ENCODE measurements at places on chromosomes 12 and 14.

DNA sequence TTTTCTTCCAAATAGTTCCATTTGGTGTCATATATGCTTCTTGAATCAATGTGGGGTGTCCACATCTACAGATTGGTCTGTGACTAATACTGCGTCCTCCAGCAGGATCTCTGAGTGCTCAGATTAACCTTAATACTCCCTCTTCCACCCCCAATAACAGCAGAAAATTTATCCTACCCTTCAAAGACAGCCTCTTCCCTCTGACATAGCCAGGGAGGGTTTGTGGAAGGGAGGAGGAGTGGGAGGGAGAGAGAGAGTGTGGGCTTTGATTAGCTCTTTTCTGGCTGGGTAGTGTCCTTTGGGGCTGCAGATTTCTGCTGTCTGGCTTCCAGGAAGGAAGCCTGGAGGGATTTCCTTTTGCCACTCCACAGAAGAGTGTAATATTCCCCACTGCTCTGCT lies 220.7 kb downstream of the TTC6 start:
- DNase-seq, result no peak

DNA sequence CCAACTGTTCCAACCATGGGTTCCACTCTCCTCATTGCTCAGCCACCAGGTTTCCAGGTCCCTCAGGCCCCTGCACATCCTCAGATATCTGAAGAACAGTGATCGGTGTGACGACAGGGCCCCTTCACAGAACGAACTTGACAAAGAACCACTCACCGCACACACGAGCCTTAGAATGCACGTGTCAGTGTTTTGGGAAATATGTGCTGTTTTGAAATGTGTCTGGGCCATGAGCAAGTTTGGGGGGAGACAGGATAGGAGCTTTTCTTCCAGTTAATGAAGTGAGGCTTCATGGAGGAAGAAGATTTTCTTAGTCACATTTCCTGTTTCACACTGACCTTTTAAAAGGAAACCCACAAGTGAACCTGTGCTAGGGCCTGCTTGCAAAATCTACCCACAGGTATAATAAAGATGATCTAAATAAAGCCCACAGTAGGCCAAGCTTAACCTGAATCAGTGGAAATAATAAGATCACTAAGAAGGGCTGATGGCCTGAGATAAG lies 58.6 kb downstream of the ZFP36L1 start:
- peak; percentile 51 for DNase-seq

- DNase-seq, result no peak
Observed at GRCh38 chr14:85363358-85363757, 166.6 kb upstream of the FLRT2 start.

GRCh38 chr12:79557690-79558315 lies 133.0 kb downstream of the PAWR start:
- DNase-seq, result no peak

- DNase-seq, result no peak
Observed at GRCh38 chr12:102811110-102811737, 105.8 kb downstream of the PAH start.

- DNase-seq, result no peak
Observed at GRCh38 chr12:4584896-4585295, 22.9 kb downstream of the DYRK4 start.

DNA sequence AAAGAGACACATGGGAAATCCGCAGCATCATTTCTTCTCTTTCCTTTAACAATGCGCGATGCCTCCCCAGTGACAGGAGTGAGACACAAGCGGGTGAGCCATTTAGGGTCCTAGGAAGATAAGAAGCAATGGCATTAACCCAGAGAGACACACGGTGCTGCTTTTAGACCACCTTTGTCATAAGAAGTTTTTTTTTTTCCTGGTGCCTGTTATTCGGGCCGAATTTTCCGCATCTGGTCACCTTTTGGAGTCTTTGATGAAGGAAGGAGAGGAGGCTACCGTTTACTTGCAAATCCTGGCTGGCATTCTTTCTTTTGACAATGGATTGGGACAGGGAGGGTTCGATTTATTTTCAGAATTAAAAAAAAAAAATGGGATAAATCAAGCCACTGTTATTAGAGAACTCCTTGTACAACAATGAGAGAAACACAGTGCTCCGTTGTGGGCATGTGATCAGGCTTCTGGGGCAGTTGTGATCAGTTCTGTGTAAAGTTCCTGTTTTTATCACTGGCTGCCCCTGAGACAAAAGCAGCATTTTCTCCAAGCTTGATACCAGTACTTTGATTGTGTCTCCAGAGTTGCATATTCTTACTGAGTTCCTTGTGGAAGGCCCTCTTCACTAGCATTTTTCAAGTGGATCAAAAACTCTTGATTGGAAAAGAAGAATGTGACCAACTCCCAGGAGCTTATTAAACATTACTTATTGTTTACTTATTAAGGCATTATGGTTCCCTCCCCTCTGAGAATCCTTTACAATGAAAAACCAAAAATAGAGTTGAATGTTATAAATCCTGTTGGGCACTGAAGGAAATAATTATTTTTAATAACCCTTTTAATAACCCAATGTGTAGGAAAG lies 1.1 kb downstream of the DIP2B start:
- no peak for DNase-seq

GRCh38 chr14:43003845-43004244 lies 1397.2 kb downstream of the LRFN5 start:
- DNase-seq, result no peak

DNA sequence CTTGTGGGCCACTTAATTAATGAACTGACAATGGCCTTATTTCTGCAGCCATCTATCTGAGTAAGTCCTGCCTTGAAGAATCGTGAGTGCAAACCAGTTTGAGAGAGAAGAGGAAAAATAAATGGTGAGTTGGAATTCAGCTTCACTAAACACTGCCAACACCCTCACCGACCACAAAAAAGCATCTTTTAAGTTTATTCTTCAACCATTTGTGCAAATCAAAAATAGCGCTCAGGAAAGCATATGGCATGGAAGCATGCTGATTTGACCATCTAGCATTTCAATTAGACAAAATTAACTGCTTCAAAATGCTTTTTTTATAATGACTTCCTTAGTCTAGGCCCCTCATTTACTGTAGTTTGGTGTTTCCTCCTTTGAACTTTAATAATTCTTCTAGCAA lies 294.0 kb downstream of the PPFIA2 start:
- no peak for DNase-seq

- DNase-seq, result no peak
Observed at GRCh38 chr12:63963868-63964267, 119.4 kb downstream of the SRGAP1 start.

DNA sequence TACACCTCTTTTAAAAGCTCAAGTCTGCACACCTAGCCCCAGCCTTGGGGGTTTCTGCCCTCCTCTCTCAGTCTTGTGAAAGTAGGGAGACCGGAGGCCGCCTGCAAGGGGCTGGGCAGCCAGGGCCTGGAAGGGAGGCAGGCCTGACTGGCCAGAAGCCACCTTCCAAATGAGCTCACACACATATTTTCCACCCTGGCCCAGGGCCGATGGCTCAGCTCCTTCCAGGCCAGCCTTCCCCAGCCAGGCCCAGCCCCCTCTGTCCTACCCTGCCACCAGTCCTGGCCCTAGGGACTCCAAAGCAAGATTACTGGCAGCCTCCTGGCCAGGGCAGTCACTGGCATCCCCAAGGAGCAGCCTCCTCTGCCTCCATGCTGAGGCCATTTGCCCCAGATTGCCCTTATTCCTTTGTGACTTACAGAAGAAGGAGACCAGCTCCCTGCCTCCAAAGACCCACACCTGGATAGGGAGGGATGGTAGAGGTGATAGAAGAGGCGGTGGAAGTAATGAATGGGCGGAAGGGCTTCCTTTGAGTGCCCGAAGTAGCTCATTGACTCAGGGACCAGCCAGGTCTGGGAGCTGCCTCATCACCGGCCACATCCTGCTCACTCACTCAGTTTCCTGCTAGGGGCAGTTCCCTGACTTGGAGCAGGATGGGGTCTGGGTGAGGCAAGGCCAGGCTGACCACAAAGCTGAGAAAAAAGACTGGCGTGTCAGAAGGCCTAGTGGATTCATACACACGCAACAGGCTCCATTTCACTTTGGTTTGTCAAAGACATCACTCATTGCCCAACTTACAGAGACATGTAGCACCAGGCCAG lies 14.8 kb downstream of the MMP14 start:
- DNase-seq, result no peak

GRCh38 chr14:78278464-78279250 lies 108.5 kb downstream of the NRXN3 start:
- DNase-seq, result no peak

DNA sequence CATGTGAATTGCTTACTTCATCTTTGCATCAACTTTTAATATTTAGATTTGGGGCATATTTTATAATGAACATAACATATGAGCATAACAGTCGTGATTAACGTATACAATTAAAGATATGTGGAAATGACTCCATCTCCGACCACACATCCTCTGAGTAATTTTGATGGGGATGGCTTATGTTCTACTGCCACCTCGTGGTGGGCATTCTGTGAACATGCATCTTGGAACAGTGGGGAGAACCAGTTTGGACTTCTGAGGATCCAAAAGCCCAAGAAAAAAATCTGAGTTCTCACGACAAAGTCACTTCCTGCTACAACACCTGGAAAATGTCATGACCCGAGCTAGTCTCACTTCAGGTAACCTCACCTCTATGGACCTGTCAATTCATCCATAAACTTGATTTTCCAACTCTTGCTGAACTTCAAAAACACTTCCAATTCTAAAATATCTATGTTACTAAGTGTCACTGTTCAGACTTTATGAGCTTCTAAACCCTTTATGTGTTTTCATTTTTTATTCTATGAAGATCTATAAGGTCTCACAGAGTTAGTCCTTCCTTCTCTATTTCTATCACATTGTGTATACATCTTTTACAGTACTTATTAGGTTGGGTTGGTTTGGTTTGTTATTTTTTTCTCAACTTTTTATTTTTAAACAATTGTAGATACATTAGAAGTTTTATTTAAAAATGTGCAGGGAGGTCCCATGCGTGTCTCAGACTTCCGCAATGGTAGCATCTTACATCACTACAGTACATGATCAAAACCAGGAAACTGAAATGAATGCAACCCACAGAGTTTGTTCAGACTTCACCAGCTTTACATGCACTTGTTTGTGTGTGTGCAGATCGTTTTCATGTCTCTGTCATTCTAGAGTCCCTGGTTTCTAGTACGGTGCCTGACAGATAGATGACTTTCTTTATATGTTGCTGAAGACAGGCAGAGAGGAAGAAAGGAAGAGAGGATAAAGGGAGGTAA lies 38.2 kb upstream of the STAB2 start:
- peak; percentile 36 for DNase-seq

DNA sequence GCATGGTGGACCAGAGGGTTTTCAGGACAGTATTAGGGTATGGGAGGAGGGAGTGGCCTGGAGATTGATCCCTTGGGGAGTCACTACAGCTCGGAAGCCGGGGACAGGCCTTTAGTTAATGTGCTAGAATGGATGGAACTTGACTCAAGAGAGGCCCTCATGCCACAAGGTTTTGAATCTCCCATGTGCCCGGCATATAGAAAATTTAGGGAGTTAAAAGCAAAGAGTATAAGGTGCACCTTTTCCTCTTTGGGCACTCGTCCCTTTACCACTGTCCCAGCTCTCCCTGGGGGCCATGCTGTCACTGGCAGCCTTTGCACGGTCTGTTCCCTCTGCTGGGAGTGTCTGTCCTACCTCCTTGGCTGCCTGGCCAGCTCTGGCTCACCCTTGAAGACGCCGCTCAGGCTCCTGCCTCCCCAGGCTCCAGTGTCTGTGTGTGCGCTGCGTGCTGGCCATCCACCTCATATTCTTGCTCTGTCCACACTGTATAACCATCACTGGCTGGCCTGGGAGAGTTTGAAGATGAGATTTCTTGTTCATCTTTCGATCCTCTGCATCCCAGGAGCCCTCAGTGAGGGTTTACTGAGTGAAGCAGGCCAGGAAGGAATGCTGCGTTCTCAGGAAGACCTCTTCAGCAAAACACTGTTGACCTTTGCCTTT lies 161.3 kb downstream of the ZFP36L1 start:
- no peak for DNase-seq

GRCh38 chr12:57332646-57333312 lies 81.8 kb upstream of the STAC3 start:
- no peak for DNase-seq

DNA sequence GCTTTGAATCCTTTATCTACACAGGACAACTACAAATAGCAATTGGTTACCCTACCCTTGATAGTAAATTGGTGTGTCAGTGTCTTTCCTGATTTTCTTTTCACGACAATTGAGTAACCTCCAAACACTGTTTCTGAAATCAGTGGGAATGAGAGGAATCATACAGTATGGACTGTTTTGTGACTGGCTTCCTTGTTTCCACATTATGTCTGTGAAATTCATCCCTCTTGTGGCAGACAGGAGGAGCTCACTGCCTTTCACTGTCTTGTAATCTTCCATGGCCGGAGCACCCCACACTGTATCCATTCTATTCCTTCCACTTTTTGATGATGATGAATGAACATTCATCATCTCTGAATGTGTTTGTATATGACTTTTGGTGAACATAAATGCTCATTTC lies 164.0 kb upstream of the PZP start:
- no peak for DNase-seq

DNA sequence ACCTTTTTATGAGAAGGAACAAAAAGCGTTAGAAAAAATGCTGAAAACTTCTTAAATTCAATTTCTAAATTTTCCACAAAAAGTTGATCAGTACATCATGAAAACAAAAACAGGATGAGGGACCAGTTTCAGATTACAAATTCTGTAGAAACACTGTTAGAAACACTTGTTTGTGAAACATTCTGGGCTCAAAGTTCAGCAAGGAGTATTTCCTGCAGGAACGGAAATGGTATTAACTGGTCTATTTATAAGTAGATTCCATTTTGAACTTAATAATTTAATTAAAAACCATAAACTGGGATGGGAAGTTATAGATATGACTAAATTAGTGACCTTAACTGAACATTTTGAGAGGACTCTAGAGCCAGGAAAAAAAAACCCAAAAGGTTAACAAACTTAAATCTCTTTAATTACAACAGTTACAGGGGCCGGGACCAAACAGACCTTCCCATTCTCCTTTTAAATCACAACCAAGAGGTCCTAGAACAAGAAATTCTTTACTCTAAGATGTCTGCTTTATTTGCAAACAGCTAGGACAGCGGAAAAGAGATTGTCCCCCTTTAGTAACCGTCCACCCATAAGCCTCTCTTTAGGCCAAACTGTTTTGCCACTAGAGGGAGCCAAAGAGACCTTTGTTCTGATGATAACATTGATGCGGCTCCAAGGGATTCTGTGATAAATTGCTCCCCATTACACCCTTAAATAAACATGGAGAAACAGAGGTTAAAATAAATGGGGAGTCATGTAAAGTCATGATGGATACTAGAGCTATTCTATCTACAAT lies 69.0 kb upstream of the RERGL start:
- no peak for DNase-seq

DNA sequence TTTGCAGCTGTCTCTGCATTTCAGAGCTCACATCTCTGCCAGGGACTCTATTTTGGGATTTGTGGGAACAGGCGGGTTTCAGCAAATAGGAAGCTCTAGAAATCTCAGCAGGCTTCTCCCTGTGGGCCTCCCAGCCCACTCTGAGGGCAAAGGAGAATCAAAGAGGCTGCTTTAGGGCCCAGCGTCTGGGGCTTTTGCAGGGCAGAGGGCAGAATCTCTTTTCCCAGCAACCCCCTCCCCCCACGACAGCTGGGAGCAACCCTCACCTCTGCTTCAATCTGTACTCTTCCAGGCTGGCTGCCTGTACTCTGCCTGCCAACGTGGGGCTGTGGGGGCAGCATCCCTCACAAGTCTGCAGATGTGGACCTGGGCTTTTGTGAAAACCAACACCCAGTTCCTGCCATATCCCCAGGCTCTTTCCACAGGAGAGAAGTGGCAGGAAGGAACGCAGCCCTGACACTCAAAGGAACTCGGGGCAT lies 529.6 kb upstream of the TBX3 start:
- DNase-seq, result no peak

- DNase-seq, result no peak
Observed at GRCh38 chr12:124828264-124829007, 35.2 kb downstream of the SCARB1 start.
